ENCODE measurements at places on chromosomes 7 and 10.

DNA sequence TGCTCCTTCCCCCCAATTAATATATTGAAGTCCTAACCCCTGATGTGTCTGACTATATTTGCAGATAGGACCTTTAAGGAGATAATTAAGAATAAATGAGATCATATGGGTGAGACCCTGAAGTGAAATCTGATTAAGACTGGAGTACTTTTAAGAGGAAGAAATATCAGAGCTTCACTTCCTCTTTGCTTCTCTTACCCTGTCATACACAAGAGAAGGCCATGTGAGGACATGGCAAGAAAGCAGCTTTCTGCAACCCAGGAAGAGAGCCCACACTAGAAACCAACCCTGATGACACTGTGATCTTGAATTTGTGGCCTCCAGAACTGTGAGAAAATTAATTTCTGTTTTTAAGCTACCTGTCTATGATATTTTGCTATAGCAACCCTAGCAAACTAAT, 44.2 kb downstream of the JMJD1C start:
- ATAC-seq: peak; percentile 53

- ATAC-seq: no peak
Observed at GRCh38 chr7:130939321-130940095, 205.5 kb upstream of the KLF14 start.

- no peak for ATAC-seq
Observed at GRCh38 chr10:64158551-64158950, 637.4 kb downstream of the REEP3 start.

GRCh38 chr7:12771378-12771877, 84.0 kb downstream of the ARL4A start:
- ATAC-seq: no peak

DNA sequence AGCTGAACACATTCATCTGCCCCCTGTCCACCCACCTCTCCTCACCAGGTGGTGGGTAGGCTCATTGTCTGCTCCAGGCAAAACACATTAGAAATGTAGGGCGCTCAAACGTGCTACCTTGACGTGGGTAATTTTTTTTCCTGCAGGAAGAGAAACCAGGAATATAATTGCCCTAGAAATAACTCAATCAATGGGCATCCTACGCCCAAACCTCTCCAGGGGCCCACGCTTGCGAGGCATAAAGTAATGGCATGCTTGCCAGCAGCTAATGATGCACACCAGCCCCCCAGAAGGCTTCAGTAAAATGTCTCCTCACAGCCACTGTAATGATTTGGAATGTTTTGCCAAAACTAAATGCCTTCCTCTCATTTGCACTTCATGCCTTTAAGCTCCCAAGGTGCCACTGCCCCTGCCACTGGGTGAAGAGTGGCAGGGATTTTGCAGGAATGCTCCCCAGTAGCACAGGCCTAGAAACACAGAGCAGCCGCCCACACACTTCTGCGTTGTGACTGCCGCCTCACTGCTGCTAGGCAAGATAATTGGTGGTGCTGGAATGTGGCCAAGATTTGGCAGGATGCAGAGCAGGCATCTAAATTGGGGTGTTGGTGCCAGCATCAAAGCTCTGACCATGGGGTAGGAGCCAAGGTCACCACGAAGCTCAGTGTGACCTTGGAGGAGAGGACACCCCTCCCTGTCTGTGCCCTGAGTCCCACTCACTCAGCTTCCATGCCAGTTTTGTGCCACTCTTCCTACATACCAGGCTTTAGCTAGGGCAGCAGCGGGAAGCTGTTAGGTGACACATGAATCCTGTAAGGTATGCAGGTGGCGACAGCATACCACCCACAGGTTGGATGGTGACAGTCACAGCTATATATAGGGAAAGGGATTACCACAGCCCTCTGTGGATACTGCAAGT, 48.7 kb upstream of the PPP1R3C start:
- ATAC-seq: no peak

GRCh38 chr10:47164800-47165128, 135.2 kb upstream of the GDF10 start:
- no peak for ATAC-seq

- no peak for ATAC-seq
Observed at GRCh38 chr10:126452245-126452644, 64.0 kb upstream of the ADAM12 start.

- ATAC-seq: no peak
Observed at GRCh38 chr10:90884431-90884830, 12.7 kb downstream of the RPP30 start.

- no peak for ATAC-seq
Observed at GRCh38 chr10:48302515-48303476, 3.7 kb upstream of the MAPK8 start.

- no peak for ATAC-seq
Observed at GRCh38 chr7:74452748-74453321, 871 bp upstream of the GTF2IRD1 start.

DNA sequence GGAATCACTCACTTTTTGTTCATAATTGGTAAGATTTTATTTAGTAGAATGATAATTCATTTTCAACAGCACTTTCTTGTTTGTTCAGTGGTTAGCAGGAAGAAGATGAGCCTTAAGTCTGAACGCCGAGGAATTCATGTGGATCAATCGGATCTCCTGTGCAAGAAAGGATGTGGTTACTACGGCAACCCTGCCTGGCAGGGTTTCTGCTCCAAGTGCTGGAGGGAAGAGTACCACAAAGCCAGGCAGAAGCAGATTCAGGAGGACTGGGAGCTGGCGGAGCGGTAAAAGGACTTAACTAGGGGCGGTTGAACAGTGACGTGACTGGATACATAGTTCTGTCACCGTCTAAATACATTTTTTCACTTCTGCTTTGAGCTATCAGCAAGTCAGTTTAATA, 31.3 kb downstream of the RABGEF1 start:
- ATAC-seq: no peak

GRCh38 chr10:32982911-32983909, 25.2 kb upstream of the ITGB1 start:
- ATAC-seq: no peak

DNA sequence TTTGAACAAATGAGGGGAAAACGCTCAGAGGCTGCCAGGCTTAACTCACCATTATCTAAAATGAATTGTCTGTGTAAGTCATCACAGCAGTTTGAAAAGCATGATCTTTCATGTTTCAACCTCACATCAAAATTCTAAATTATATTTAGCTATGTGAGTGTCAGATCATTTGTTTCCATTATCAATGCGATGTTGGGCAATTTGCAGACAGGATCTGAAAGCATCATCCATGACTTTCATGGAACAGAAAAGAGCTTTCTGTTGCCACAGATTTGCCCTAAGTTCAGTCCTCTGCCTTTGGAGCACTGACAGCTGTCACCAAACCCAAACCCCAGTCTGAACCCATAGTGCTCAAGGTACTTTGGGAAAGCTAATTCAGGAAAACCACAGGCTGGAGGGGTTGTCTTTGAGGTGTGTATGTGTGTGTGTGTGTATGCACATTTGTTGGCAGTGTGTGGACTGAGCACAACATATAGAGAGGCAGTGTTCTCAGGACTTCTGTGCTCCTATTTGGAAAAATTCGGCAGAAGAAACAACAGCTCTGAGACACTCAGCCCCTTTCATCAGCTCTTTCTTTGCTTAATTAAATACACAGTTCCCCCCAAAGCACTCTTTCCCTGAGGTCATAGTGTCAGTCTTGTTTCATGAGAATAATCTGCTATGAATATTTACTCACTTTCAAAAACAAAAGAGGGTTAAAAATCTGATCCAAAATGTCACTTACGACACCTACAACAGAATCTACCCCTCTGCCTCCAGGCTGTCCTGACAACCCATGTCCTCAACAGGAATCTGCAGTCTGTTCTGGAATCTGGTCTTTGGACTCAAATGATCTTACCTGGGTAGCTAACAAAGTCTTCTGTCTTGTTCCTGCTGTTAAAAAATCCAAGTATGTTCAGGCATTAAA, 188.5 kb upstream of the KLF14 start:
- no peak for ATAC-seq

DNA sequence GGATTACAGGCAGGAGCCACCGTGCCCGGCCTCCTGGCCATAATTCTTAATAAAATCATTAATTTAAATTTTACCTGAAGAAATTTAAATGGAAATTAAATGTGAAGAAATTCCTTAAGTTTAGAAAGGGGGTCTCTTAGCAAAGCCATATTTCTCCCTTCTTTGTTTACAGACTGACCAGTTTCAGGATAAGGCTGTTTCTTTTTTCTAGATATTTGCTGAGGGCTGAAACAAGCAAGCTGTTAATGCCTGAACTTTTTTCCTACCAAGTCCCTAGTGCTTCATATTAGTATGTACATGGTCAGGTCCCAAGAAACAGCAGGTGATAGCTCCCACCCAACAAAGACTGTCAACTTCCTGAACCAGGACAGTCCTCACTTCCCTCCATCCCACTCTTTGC, 18.1 kb upstream of the PDIA4 start:
- no peak for ATAC-seq

DNA sequence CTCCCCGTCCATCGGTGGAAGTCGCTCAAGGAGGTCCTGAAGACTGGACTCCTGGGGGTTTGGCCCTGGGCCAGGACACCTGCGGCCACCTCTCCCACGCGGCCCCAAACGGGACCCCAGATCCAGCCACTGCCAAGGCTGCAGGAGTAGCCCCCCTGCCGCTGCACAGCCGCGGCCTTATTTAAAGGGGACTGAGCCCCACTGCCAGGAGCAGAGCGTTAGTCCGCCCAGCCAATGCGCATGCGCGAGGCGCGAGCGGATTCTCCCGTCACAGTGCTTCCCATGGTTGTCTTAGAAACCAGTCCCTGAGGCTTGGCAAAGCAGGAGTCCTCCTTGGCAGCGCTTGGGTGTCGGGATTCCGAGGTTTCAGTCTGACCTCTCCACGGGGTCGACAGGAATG, 320.0 kb downstream of the ZNF716 start:
- ATAC-seq: no peak

DNA sequence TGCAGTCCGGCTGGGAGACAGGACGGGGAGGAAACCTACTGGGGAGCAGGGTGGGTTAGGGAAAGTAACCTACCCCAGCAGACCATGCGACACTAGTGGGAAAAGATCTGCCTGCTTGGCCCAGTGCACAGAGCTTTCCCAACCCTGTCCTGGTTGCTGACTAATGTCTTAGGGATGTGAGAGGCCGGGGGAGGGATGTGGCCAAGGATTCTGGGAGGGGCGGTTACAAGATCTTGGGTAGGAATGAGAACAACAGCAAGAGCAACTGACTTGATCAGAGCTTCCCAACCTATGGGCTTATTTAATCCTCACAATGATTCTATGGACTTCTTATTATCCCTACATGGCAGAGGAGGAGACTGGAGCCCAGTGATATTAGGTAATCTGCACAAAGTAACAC, 24.0 kb upstream of the EIF5AL1 start:
- no peak for ATAC-seq

DNA sequence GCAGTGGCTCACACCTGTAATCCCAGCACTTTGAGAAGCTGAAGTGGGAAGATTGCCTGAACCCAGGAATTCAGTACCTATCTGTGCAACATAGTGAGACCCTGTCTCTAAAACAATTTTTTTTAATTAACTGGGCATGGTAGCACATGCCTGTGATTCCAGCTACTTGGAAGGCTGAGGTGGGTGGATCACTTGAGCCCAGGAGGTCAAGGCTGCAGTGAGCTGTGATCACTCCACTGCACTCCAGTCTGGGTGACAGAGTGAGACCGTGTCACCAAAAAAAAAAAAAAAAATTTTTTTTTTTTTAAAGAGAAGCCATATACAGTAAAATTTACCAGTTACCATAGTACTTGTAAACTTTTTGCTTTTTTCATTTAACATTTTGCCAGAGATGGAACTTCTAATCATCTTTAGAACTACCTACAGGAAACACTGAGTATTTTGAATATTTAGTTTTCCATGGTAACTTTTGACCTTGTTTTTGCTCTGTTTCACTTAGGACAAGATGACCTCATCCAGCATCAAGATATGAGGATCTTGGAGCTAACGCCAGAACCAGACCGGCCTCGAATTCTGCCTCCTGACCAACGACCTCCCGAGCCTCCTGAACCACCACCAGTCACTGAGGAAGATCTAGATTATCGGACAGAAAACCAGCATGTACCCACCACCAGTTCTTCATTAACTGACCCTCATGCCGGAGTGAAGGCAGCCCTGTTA, 40.6 kb downstream of the MPLKIP start:
- no peak for ATAC-seq

- no peak for ATAC-seq
Observed at GRCh38 chr10:81019029-81019890, 481.6 kb downstream of the SH2D4B start.
